ENCODE measurements at places on chromosomes 16 and 17. TPM values are rescaled to one million over a fixed set of nuclear protein-coding genes. Genes with fewer than 3 reads are reported as not detected.

Gene CD300LD
- polyA plus RNA-seq = not detected

Gene SLC9A5
- polyA plus RNA-seq = 1.5 TPM

Gene ZNF200
- 4.0 TPM for polyA plus RNA-seq

Gene TMEM98
- polyA plus RNA-seq = 175 TPM

Gene NUPR1
- polyA plus RNA-seq = 20.7 TPM

Gene IL21R
- 1.6 TPM for polyA plus RNA-seq

Gene G6PC1
- 37.9 TPM for polyA plus RNA-seq

Gene CETP
- polyA plus RNA-seq = 9.8 TPM

Gene NOTUM
- 181 TPM for polyA plus RNA-seq
